Stimulated activated CD8-positive, alpha-beta memory T cell treated with anti-CD3 and anti-CD28 coated beads, Interleukin-7, amount 100 ng/mL, for 48 hours (primary cell): ENCODE measurements at places on chromosomes 4 and X.

DNA sequence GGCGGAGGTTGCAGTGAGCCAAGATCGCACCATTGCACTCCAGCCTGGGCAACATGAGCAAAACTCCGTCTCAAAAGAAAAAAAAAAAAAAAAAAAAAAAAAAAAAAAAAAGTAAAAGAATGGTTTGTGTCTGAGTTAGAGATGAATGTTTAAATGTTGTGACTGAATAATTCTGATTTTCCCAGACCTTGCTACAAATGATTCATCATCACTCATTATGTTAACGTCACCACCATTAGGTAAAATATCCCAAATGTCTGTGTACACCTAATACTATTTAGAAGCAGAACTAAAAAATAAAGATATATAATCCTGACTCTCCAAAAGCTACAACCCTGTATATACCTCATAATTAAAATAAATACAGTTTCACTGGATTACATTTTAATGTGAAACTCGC lies 70.8 kb downstream of the HHIP start:
- no peak for DNase-seq

- DNase-seq, result no peak
Measured at GRCh38 chr4:152640058-152640921, 39.5 kb downstream of the TMEM154 start.

- DNase-seq, result no peak
Measured at GRCh38 chr4:8844976-8845690, 26.5 kb downstream of the HMX1 start.

- DNase-seq, result no peak
Measured at GRCh38 chr4:76381986-76382385, 39.0 kb downstream of the CCDC158 start.

GRCh38 chr4:7151668-7152227 lies 40.6 kb upstream of the SORCS2 start:
- DNase-seq, result no peak

- DNase-seq, result no peak
Measured at GRCh38 chr4:28557755-28558154, 1697.1 kb downstream of the STIM2 start.

- DNase-seq, result no peak
Measured at GRCh38 chr4:147447786-147448185, 33.1 kb upstream of the EDNRA start.

DNA sequence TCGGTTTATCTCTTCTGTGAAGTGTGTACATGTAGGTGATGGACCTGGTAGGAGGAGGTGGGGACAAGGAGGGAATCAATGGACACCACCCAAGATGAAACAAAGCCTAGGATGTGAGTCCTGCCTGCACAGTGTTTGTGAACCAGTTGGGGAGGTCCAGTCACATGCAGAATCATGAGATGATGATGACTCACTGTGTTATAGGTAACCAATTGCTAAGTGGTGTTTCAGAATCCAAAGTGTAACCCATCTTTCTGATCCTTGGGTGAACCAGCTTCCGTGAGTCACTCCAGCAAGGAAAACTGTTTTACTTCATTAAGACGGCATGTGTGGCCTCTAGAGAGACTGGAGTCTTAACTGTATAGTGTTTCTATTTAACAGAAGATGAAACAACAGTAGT lies 57.9 kb upstream of the HPF1 start:
- DNase-seq, result no peak

DNA sequence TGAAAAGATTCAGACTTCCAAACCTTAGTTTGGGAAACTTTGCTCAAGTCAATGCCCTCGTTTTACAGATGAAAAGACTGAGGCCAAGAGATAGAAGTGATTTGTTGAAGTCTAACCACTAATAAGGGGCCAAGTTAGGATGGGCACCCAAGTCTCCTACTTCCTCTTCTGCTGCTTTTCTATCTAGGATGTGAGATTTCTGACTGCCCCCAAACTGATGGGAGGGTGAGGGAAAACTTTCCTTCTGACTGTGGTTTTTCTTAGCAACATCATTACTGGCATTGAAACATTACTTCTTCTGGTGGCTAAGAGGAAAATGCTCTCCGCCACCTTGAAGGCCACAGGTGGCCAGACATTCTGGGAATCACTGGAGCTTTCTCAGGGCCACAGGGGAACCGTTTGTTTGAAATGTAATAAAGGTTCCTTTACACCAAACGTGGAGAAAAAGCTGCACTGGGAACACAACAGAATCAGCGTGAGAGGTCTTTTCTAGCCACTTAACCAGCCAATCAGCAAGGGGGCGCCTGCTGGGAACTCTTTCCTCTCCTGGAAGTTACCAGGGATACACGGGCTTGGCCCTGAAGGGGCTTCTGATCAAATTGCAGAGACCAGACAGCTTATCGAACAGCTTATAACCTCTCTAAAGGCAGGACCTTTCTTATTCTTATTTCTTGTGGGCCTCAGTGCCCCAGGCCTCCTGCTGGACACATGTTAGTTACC lies 115.9 kb upstream of the TEX13D start:
- no peak for DNase-seq

- DNase-seq, result no peak
Measured at GRCh38 chrX:109187473-109188168, 294.3 kb downstream of the GUCY2F start.

GRCh38 chr4:8188085-8188484 lies 11.0 kb upstream of the SH3TC1 start:
- DNase-seq, result no peak

GRCh38 chr4:26786916-26787315 lies 73.7 kb upstream of the STIM2 start:
- no peak for DNase-seq

- DNase-seq, result no peak
Measured at GRCh38 chr4:1727117-1728031, 6.1 kb downstream of the TACC3 start.

DNA sequence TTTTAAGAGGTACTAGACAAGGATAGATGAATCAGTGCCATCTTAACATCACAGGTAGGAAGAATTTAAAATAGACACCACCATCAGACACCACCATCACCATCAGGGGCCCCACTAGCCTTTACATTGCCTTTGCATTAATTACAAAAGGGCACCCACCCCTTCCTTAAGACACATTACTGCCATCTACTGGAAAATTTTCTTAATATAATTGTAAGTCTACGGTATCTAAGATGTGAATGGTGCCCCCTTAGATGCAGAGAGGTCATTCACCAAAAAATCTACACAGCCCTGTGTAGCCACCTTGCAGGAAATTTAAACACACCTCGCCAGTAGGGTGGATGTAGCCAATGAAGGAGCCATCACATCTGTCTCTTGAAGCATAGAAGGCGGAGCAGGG lies 184.1 kb downstream of the MID1IP1 start:
- DNase-seq, result no peak

DNA sequence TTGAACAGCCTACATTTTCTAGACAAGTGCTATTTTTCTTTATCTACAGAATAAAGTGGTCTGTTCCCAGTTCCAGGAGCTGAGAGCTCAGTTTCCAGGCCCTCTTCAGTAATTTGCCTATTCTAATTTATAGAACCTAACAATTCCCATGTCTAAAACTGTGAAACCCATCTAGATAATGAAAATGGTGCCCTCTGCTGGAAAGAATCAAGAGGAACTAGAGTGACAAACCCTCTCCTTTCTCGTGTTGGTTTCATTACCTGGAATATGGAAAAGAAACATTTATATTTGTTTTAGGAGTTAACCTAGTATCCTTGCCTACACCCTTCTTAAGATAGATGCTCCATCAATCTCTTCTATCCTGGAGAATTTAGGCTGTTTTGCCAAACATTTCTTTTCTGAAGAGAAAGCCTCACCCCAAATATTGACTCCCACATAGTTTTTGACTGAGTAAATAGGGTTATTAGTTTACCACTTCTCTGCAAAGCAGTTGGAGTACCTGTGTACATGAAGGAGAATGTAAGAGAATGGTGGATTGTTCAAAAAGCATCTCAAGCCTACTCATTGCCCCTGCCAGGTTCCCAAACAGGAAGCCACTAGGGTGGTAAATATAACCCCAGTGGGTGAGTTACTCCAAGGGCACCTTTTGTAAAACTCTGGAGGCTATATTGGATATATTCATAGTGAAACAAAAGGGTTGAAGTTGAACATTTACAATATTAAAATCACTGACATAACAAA lies 121.6 kb downstream of the RASL11B start:
- DNase-seq, result no peak

DNA sequence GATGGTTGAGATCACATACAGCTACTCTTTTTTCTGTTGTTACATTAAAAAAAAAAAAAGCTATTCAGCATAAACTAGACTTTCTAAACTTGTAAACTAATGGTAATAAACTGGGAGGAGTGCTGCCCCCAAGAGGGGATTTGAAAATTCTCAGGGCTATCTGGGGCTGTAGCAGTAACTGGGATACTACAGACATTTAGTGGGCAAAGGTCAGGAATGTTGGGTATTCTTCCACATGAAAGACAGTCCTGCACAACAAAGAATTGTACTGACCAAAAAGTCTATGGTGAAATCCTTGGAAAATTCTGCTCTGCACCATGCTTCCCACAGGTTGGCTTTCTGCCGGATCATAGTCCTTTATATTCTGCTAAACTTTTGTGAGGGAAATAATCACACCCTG lies 232.6 kb upstream of the BOD1L1 start:
- DNase-seq, result no peak

DNA sequence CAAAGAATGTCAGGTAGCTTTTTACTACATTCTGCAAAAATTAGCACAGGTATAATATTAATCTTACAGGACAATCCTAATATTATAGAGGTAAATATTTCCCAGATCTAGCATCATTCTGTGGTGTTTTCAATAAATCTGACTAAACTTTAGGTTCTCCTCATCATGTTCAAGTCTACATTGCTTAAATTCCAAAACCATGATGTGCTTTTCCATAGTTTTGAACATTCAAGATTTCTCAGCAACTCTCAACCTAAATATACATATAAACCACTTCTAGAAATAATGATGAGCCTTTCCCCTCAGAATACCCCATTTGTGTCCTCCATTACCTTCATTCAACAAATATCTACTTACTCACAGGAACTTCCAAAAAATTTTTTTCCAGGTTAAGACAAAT lies 23.1 kb downstream of the EIF4E start:
- DNase-seq, result no peak

GRCh38 chrX:35166023-35166422 lies 223.4 kb downstream of the FAM47B start:
- no peak for DNase-seq

- DNase-seq, result no peak
Measured at GRCh38 chr4:22932326-22932725, 239.6 kb downstream of the GBA3 start.

GRCh38 chr4:108370291-108371141 lies 201.8 kb upstream of the LEF1 start:
- peak; percentile 31 for DNase-seq

- DNase-seq, result peak; percentile 43
Measured at GRCh38 chrX:150200820-150201287, 162.3 kb upstream of the MAMLD1 start.

- peak; percentile 68 for DNase-seq
Measured at GRCh38 chrX:119871599-119872395, at the start of the genes NDUFA1 and RNF113A. TSS of gene NDUFA1 (plus strand) at chrX:119871832. CDS start at chrX:119871912, 80 bp downstream. TSS of gene RNF113A (minus strand) at chrX:119871733. CDS start at chrX:119871613, 120 bp downstream.

GRCh38 chr4:73668782-73669201 lies 48.6 kb upstream of the RASSF6 start:
- no peak for DNase-seq

- no peak for DNase-seq
Measured at GRCh38 chr4:7585768-7586167, 151.0 kb upstream of the PSAPL1 start.

DNA sequence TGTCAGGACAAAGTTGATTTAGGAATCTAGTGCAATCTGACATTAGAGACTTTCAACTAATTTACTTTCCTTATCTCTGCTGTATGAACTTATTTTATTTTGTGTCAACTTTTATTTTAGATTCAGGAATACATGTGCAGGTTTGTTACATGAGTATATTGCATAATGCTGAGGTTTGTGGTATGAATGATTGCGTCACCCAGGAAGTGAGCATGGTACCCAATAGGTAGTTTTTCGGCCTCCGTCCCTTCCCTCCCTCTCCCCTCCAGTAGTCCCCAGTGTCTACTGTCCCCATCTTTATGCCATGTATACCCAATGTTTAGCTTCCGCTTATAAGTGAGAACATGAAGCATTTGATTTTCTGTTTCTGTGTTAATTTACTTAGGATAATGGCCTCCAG lies 68.7 kb upstream of the TEX13D start:
- DNase-seq, result no peak

DNA sequence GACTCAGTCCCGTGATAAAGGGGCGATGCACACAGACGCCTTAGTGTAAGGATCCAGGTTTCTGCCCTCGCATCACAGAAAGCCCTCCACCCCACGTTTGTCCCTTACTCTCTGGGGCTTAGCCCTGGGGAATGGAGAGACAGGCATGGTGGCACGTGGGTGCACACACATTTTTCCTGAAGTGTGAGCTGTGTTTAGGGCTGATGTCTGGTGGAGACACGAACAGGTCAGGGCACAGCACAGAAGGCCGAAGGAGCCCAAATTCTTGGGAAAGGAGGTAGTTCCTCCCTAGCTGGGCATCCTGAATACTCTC lies 84.3 kb upstream of the DHRSX start:
- no peak for DNase-seq

DNA sequence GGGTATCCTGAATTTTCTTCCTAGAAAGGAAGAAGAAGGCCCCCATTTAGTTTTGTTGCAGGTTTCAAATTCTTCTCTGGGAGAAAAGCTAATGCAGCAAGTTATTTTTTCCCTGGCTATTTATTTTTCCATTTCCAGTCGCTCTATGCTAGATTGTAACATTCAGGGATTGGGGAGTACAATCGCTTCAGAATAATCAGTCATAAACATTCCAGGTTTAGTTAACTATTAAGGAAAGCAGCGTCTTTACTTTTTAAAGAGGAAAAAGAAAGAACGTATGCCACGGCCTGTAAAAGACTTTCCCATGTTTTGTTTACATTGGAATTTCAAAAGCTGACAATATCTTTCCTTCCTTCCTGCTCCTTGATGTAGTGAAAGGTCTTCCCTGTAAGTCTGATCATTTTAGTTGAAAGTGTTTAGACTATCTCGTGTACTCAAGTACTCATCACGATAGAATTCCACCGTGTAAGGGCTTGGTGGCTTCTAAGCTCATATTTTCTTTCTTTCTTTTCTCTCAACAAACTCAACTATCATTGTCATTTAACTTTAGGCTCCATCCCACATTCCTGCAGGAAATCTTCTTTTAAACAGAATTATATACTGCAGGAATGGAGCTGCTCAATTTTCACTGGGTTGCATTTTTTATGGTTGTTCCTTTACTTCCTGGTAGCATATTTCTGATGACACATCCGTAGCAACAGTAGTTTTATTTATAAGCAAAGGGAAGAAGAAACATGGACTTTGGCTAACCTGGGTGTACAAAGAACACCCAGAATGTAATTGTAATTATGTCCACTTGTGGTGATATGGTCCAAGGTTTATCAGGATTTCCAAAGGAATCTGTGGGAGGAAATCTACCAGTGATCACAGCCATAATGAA lies 213.1 kb upstream of the FAT1 start:
- DNase-seq, result no peak

DNA sequence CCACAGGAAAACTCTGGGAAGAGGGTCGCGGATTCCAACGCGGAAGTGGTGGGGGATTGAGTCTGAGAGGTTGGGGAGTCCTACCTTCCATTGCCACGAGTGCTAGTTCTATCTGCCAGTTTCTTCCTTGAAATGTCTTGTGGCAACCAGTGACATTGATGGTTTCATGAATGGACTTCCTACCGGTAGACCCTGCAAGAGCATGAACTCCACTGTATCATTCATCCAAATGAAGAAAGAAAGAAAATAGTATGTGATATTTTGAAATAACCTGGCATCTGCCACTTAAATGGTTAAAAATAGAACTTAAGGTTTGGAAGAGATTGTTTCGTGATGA lies 1.1 kb upstream of the SLC10A7 start:
- DNase-seq, result no peak

GRCh38 chr4:26161030-26161824 lies 159.6 kb upstream of the RBPJ start:
- no peak for DNase-seq
